ENCODE measurements at places on chromosomes 2 and 18.
A peak's percentile ranks its signal among the peaks of the same experiment; 100 is the strongest.

- DNase-seq: no peak
These were observed 69.8 kb downstream of the MTA3 start for GRCh38 chr2:42638080-42638784.

- DNase-seq: no peak
These were observed 80.4 kb downstream of the CELF4 start for GRCh38 chr18:37484983-37485834.

GRCh38 chr2:73018188-73018825 lies 53.2 kb downstream of the SFXN5 start:
- DNase-seq: no peak

GRCh38 chr2:215832791-215833190 lies 180.6 kb downstream of the MREG start:
- DNase-seq: no peak

DNA sequence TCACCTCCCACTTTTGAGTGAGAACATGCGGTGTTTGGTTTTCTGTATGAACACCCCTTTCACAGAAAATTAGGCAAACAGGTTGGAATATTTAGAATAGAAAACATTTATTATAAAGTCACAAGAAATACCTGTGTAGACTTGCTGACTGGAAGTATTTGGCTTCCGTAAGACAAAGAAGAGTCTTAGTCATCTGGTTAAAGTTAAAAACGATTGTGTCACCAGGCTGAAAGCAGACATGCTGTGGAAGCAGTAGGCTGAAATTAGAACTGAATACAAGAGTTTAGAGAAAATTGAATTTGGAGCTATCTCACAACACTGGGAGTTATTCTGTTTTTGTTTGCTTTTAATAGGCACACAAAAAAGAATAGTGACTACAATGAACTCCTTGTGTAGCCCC lies 16.2 kb upstream of the CLASP1 start:
- DNase-seq: peak; percentile 70

DNA sequence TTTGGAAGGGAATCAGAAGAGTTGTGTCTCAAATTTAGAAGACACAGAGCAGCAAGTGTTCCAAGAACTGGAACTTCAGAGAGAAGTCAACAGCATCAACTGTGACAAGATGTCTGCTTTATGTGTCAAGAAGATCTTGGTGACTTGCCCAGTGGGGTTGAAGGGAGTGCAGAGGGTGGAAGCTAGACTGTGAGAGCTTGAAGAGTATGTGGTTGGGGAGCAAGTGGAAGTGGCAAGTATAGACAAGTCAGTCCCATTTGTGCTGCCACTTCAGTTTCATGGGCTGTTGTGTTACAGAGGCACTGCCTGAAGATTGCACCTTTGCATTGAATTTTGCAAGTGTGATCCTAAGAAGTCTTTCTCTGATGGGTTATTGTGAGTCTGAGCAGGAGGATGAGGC lies 68.7 kb upstream of the MC2R start:
- no peak for DNase-seq

DNA sequence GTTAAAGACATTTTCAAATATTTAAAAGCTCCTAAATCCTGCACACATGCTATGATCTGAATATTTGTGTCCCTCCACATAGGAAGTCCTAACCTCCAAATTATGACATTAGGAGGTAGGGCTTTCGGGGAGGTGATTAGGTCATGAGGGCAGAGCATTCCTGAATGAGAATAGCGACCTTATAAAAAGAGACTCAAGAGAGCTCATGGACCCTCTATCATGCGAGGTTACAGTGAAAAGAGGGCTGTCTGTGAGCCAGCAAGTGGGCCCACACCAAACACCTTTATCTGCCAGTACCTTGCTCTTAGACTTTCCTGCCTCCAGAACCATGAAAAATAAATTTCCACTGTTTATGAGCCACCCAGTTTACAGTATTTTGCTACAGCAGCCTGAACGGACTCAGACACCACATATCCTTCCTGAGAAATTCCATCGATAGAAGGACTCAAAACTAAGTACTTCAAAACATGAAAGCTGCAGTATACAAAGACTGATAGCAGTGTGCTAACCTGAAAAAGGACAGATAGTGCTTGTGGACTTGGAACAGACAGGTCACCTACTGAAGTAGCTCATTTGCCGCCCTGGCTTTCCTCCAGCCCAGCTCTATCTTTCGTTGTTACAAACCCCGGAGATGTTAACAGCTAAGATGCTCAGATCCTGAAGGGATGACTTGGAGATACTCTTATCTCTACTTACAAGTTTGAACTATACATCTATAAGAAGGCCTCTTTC lies 13.8 kb downstream of the FAM210A start:
- DNase-seq: no peak

DNA sequence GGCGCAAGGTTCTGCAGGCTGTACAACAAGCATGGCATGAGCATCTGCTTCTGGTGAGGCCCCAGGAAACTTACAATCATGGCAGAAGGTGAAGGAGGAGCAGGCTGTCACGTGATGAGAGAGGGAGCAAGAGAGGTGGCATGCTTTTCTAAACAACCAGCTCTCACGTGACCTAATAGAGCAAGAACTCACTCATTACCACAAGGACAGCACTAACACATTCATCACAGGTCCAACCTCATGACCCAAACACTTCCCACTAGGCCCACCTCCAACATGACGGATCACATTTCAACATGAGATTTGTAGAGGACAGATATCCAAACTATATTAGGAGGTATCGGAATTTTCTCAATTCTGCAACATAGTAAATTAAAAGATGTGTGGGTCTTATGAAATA lies 108.8 kb upstream of the DLX2 start:
- no peak for DNase-seq

DNA sequence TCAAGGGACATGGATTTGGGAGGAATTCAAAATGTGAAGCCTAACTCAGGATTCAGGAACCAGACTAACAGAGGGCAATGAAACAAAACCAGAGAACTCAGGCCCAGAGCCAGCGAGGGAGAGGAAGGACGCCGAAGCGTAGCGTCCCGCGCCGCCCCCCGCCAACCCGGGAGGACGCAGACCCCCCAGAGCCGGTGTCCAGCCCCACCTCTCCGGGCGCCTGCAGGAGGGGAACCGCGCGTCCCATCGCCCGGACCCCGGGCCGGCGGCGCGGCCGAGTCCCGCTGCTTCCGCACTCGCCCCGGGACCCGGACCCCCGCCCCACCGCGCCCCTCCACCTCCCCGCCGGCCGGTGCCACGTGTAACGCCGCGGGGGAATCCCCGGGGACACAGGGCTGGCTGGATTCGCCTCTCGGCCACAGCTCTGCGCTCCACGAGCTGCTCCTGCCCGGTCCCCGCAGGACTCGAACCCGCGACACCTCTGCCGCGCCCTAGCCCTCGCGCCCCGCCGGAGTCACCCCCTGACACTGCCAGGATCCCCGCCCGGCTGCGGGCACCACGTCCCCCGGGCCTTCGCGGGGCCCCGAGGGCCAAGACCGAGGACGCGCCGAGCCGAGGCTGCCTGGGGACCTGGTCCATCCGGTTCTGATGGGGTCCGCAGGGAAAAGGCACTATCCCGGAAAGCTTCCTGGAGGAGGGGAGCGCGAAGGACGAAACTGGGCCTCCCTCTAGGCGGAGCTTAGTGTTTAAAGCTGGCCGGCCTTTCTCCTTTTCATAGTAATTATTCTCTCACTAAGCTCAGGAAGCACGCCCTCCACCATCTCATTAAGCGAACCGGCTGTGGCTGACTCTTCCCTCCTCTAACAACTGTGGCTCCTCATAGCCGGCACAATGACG lies 40.4 kb upstream of the FAM124B start:
- DNase-seq: peak; percentile 9

Data from RWPE1 (cell line).